ENCODE measurements at places on chromosomes 16 and 17.

DNA sequence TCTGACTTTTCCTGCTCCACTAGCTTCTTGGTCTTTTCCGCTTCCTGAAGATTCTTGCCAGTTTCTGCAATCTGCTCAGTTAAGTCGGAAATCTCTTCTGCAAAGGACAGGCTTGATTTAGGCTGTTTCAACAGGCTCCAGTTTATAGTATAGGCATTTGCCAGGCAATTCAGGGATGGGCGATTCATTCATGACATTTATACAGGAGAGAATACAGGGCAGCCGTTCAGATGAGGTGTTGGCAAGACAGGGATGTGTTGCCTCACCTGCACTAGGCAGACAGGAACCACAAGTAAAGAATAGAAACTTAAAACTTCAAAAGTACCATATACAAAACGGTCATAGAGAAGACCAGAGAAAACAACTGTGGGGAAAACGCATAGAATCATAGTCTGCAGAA lies 61.7 kb downstream of the MYH13 start:
- DNase-seq: no peak

- no peak for DNase-seq
Observed at GRCh38 chr17:37233036-37233435, 142.7 kb upstream of the C17orf78 start.

DNA sequence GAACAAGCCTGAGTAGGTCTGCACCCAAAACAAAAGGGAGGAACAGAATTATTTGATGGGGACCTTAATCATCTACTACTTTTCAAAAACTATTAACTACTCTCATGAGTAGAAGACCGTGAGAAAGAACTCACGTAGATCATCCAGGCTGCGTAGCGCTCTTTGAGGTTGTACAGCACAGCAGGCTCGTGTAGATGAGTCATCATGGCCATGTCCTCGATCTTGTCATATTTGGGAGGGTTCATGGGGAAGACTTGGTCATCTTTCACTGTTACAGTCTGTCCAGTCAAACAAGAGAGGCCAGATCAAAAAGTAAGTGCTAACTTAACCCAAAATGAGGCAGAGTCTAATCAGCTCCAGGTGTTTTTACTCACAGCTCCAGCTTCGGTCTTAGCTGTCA lies 2.3 kb downstream of the MYH1 start:
- no peak for DNase-seq

GRCh38 chr17:67689534-67690177 lies 28.1 kb upstream of the NOL11 start:
- peak; percentile 25 for DNase-seq

GRCh38 chr16:56950881-56951771 lies 10.6 kb upstream of the CETP start:
- DNase-seq: peak; percentile 71

- DNase-seq: no peak
Observed at GRCh38 chr16:6317934-6318333, 1014.7 kb upstream of the RBFOX1 start.

- DNase-seq: no peak
Observed at GRCh38 chr17:75468779-75469373, 12.4 kb downstream of the TMEM94 start.

GRCh38 chr16:13781575-13782338 lies 138.2 kb upstream of the ERCC4 start:
- DNase-seq: no peak

DNA sequence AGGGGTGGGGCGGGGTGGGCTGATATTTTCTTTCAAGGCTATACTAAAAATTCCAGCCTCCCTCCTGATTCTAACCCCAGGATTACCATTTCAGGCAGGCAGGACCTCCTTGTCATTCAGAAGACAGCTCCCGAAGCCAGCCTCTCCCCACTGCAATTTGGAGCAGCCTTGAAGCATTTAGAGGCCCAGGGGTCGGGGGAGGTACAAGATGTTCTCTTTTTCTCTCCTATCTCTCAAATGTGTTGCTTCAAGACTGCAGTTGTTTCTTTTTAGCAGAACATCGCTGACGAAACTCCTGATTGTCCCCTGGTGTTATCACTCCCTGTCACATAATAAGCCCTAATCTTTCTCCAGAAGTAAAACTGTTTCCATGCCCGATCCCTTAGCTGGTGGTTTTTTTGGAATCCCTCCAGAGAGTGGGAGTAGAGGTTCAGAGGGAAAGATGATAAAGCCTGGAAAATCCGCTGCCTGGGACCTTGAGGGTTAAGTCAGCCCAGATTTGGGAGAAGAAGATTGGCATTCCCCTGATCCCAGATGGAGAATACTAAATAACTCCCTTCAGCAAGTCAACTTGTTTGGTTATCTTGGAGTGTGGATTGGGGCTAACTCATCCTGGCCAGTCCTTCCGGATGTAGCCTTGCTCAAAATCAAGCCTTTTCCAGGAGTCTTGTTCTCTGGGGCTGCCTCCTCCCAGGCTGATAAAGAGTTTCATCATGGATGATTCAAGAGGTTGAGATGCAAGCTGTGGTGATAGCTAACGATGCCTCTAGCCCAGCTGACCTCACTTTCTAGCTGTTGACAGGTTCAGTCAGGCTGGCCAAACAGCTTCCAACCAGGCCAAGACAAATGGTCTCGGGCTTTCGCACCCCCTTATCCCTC lies 71.3 kb downstream of the SOX9 start:
- no peak for DNase-seq

DNA sequence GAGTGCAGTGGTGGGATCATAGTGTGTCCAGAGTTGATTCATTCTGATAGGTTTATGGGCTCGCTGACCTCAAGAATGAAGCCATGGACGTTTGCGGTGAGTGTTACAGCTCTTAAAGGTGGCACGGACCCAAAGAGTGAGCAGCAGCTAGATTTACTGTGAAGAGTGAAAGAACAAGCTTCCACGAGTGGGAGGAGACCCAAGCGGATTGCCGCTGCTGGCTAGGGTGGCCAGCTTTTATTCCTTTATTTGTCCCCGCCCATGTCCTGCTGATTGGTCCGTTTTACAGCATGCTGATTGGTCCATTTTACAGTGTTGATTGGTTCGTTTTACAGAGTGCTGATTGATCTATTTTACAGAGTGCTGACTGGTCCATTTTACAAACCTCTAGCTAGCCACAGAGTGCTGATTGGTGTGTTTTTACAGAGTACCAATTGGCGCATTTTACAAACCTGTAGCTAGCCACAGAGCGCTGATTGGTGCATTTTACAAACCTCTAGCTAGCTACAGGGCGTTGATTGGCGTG lies 17.5 kb downstream of the CACNG4 start:
- DNase-seq: no peak
